Activated CD4-positive, alpha-beta T cell treated with anti-CD3 and anti-CD28 coated beads, Interleukin-2, amount 10 ng/mL, durations not matched to agents 7 days and 5 days (primary cell): ENCODE measurements at places on chromosomes 12 and 14.

GRCh38 chr12:64691795-64692583 is 67.2 kb downstream of the GNS start:
- DNase-seq: no peak

DNA sequence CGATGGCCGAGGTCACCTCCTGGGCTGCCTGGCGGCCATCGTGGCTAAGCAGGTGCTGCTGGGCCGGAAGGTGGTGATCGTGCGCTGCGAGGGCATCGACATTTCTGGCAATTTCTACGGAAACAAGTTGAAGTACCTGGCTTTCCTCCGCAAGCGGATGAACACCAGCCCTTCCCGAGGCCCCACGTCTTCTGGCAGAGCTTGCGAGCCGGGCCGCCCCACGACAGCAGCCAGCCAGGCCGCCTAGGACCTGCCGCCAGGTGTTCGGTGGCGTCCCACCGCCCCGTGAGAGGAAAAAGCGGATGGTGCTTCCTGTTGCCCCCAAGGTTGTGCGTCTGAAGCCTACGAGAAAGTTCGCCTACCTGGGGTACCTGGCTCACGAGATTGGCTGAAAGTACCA is 19.2 kb upstream of the OS9 start:
- DNase-seq: no peak

DNA sequence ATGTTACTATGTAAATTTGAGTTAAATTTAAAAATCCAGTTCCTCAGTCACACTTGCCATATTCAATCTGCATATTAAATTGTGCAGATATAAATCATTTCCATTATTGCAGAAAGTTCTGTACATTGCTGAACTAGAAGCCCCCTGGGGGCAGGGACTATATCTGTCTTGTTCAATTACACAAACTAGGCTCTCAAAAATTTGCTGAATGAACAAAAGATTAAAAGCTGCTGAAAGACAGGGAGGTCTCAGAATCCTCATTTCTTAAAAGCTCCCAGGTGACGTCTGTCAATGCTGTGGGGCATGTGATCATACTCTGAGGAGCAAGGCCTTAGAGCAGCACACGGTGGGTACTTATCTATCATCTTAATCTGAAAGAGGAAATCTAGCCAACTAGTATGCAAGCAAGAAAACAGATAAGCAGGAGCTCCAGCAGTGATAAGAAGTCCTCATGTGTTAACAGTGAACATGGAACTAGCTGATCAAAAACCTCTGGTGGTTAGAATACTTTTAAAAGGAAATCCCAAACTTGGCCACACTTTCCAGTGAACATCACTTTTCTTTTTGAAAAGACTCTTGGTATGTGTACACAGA is 60.5 kb downstream of the APPL2 start:
- DNase-seq: no peak

GRCh38 chr12:49669796-49670195 is 37.4 kb downstream of the FMNL3 start:
- no peak for DNase-seq

- no peak for DNase-seq
Observed at GRCh38 chr14:30238936-30239335, 311.3 kb upstream of the PRKD1 start.

- peak; percentile 39 for DNase-seq
Observed at GRCh38 chr14:50726372-50727107, 58.4 kb upstream of the SAV1 start.

DNA sequence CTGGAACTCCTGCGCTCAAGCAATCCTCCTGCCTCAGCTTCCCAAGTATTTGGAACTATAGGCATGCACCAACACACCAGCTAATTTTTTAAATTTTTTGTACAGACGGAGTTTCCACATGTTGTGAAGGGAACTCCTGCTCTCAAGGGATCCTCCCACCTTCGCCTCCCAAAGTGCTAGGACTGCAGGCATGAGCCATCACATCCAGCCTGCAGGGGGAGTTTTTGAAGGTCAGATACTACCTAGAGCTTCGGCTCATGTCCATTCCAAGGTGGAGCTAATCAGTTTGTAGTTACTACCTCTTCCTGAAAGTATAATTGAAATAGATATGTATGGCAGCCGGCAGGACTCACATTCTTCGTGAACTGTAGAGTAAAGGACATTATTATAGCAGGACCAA is 3.7 kb upstream of the TAS2R19 start:
- no peak for DNase-seq

- DNase-seq: no peak
Observed at GRCh38 chr12:65449400-65449799, 170.9 kb downstream of the MSRB3 start.

DNA sequence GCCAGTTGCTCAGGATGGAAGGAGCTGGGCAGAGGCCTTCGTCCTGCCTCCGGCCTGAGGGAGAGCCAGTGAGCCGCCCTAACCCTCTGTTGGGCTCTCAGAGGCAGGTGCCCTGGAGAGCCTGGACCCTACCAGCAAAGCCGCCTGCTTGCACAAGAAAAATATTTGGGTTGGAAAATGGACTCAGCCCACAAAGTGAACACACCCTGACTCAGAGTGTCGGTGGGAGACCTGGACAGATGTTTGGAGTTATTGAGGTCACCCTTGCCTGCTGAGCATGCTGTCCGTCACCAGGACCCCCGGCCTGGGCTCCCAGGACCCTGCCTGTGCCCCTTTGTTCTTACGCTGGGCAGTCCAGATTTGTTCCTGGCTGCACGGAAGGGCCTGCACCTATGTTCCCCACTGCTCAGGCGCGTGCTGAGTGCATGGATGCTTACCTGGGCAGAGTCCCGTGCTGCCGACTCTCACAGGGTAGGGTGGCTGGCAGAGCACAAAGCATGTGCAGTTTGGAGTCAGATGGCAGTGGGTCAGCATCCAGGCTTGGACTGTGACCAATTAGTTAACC is 22.4 kb downstream of the FAM181A start:
- no peak for DNase-seq

- DNase-seq: peak; percentile 71
Observed at GRCh38 chr12:110100315-110100970, 23.7 kb upstream of the IFT81 start.
